ENCODE measurements at places on chromosomes 1 and 21.

DNA sequence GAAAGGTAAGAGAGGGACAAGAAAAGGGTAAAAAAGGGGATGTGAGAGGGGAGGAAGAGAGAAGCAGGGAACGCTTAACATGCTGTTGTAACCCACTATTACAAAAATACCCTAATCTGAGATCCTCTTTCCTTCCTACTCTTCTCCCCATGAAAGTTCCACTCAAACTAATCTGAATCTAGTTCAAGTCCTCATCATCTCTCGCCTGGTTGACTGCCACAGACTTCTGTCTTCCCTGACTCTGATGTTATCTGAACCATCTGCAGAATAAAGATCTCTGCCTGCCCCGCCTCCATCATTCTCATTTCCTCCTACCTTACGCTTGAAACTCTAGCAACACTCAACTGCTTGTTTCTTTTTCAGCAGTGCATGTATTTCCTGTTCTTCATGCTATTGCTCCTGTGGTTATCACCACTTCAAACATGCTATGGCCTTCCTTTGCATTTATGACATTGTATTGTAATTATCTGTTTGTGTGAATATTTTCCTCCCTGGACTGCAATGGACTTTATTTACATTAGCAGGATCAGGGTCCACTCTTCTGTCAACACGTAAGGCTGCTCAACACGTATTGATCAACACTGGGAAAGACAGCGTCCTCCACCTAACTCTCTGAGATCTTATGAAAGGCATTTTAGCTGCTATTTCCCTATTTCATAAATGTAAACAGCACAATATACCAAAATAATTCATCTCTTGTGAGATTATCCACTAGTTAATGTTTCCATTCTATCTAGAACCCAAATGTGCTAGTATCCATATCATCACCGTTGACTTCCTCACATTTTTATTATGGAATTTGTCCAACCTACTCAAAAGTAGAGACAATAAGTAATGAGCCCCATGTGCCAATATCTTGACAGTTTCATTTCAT lies 215.5 kb upstream of the USP25 start:
- no peak for DNase-seq

DNA sequence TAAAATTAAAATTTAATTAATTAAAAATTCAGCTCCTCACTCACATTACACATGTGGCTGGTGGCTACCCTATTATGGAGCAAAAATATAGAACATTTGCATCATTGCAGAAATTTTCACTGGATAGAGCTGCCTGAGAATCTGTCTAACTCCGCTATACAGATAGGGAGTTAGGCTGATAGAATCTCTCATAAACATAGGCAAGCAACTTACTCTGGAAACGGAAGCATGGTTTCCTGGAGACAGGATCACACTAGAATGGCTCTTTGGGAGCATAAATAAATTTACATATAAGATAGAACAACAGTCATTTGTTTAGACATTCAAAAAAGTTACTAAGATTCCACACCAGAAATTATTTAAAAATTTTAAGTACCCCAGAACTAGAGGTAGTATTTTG lies 12.2 kb upstream of the LAMC2 start:
- DNase-seq, result no peak

DNA sequence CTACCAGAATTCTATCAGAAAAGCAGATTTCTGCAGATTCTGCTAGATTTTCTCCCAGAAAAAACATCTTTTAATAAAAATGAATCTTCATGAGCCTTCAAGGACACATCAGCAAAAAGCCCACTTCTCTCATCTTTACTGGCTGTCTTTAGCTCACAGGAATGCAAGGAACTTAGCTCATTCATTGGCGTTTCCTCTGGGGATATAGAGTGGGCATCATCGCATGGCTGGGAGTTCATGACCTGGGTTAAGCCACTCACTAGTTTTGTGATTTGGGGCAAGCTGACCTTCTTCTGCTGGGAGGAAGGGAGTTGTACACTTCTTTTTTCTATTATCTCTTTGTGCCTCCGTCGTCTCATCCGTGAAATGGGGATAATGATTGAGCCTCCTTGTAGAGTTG lies 149.7 kb downstream of the KAZN start:
- no peak for DNase-seq

- DNase-seq, result no peak
Measured at GRCh38 chr1:181128592-181129497, 40.3 kb downstream of the IER5 start.

- DNase-seq, result no peak
Measured at GRCh38 chr21:33057385-33057940, 12.5 kb upstream of the OLIG1 start.

DNA sequence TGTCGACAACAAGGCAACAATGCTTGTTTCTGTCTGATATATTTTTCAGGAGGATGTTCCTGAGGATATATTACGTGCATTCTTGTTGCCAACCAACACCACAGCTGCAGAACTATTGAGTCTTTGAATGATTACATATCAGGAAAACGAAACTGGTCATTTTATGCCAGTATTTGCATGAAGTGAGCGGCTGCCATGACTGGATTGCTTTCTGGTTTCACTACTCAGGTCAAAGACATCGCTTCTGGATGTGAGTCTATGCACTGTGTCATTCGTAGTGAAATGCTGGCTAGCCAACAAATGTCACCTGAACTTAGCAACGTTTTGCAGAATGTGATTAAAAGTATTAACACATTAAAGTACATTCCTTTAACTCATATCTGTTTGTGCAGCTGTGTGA lies 35.8 kb upstream of the OLFM3 start:
- no peak for DNase-seq

DNA sequence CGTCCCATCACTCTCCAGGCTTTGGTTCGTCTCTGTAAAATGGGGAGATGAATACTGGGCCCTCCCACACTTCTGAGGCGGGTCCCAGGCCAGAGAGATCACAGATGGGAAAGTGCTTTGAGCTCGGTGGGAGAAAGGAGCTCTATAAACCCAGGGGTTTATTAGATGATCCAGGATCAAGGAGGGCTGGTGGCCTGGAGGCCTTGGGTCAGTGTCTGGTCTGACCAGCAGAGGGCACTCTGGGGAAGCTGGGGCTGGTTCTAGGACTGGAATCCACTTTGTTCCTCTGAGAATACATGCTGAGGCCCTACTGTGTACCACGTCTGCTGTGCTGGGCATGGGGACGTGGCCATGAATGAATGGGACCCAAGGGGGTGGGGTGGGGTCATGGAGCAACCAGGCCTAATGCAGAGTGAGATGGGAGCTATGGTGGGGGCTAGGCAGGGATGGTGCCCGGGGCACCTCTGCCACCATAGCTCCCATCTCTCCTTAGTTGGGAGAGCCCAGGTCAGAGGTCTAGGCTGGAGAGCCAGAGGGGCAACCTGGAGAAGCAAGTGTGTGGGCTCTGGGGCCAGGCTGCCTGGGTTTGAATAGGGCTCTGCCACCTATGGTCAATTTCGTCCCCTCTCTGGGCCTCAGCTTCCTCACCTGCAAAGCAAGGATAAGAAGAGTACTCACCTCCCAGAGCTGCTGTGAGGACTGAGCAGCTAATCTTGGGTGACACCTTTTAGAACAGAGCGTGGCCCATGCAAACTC lies 9.0 kb upstream of the FAM131C start:
- peak; percentile 26 for DNase-seq

DNA sequence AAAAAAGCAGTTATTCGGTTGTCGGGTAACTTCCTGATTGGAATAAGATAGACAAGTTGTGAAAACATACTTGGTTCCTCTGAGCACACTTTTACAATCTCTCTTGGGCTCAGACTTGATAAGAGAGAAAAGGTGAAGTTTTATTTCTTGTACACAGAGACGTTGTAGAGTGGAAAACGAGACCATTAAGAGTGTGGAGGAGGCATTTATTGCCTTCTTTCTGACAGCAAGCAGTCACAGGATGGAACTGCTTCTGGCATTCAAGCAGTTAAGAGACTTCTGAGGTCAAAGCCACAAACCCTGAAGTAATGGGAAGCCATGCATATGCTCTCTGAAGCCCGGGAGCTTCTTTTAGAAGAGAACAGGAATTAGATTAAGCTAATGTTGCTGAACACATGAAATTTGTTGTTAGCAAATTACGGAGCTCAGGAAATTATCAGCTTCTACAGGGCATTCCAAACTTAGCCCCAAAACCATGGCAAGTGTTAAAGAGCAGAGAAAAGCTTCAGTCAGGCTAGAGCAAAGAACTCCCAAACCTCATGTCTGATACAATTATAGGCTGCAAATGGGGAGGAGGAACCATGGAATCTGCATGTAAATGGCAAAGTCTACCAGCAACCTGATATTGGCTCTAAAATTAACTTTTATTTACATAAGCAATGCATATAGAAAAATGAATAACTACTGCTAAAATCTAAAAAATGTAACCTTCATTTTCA lies 26.0 kb downstream of the S1PR1 start:
- DNase-seq, result no peak

DNA sequence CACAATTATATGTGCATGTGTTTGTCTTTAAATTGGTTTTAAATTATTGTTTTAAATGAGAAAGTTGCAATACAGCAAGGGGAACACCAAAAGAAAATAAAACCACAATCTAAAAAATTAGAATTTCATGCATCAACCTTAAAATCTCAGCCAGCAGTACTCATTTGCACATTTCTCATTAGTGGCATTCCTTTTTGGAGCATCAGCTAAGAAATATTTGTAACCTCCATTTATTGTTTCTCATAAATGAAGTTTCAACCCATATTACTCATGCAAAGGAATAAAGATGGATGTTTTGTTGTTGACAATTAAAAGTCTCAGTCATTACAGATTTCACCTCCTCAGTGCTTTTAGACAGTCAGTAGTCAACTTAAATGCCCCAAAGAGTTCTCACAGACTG lies 160.1 kb downstream of the TBX15 start:
- no peak for DNase-seq

GRCh38 chr1:40575336-40575735 lies 43.9 kb downstream of the ZNF684 start:
- no peak for DNase-seq

DNA sequence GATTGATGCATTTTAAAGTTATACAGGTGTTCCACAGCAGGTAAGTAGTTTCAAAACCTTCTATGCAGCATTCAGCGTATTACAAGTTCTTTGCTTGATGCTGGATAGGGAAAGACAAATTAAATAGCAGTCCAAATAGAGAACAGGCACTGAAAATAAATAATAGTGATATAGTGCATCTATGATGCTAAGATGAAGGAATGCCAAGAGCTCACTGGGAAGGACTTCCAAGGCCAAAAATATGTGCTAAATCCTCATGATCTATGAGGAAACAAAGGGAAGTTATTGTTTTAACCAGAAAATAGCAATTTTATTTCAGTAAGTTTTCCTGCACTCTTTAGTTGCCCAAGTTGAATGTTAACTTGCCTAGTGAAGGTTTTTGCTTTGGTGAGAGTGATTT lies 127.8 kb upstream of the GREM2 start:
- no peak for DNase-seq

DNA sequence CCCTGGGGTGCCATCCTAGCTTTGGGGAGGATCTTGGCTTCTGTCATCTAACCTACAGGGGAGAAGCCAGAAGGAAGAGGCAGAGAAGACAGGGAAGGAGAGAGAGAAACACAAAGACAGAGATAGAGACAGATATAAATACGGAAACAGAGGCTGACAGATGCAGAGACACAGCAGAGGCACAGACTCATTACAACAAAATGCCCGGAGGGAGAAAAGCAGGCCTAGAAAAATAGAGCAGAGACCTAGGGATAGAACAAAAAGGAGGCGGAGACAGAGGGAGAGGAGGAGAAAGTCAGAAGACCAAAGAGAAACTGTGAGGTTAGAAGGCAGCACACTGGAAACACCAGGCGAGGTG lies 1.9 kb downstream of the PEAR1 start:
- no peak for DNase-seq

DNA sequence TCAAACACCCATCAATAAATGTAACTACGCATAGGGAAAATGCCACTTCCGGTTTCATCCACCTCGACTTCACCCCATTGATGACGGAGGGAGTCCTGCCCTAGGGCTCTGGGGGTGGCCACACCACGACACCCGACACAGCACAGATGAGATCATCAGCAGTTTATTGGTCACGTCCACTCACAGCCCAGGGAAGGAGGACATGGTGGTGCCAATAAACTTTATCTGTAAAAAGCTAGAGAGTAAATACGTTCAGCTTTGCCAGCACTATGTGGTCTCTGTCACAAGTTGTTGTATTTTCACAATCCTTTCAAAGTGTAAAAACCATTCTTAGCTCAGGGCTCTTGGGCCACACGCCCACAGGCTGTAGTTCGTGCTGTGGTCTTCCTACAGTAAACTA lies 16.3 kb downstream of the SETD4 start:
- no peak for DNase-seq
